Ecto neural progenitor cell (in vitro differentiated cells): ENCODE measurements at places on chromosomes 5 and 9.
A peak's percentile ranks its signal among the peaks of the same experiment; 100 is the strongest.

- DNase-seq = no peak
Observed at GRCh38 chr9:4936823-4937222, 48.2 kb upstream of the JAK2 start.

DNA sequence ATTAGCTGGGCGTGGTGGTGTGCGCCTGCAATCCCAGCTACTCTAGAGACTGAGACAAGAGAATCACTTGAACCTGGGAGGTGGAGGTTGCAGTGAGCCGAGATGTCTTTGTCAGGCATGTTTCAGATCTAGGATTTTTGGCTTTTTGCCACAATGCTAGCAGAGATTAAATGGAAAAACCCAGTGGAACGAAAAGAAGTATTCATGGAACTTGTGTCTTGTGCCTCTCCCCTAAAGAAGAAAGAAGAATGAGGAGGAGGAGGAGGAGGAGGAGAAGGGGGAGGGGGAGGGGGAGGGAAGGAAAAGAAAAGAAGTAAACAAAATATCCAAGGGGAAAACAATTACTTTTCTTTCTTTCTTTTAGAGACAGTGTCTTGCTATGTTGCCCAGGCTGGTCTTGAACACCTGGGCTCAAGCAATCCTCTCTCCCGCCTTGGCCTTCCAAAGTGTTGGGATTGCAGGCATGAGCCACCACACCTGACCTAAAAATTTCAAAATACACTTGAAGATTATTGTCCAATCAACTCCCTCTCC lies 106.0 kb downstream of the ARRDC3 start:
- DNase-seq = no peak

- peak; percentile 87 for DNase-seq
Observed at GRCh38 chr9:128361986-128362646, 9.1 kb upstream of the URM1 start.

GRCh38 chr9:111131211-111131610 lies 92.9 kb upstream of the LPAR1 start:
- DNase-seq = no peak

DNA sequence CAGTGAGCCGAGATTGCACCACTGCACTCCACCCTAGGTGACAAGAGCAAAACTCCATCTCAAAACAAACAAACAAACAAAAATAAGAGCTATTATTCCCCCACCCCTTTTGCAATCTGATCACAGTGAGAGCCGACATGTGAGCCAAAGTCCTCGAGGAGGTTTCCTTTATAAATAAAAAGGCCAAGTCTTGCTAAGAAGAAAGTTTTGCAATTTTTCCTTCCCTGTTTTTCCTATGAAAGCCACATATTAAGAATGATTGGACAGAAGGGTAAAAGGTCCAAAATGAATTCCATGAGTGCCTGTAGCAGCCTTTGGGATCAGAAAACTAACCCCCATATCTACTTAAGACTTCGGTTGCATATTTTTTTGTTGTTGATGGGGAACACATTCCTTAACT lies 179.7 kb downstream of the TSSK1B start:
- no peak for DNase-seq

DNA sequence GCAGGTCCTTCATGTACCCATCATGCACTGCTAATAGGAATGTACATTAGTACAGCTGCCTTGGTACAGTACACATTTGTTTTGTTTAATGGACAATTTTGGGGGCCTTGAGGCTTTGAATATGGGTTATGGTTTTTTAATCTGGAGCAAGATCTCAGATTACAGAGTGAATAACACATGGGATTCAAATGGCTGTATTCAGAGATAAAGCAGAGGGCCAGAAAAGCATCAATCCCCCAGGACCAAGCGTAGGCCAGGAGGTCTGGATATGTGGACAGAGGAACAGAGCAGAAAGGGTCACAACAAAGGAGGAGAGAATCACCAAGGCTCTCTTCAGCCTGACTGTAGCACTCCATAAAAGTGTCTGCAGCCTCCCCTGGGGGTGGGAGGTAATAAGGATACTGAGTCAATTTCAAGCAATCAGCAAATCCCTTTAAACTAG lies 47.7 kb upstream of the STK32A start:
- DNase-seq = no peak

GRCh38 chr9:104988539-104988938 lies 60.6 kb upstream of the ABCA1 start:
- DNase-seq = no peak

- no peak for DNase-seq
Observed at GRCh38 chr9:87702921-87703320, 23.0 kb upstream of the CTSL start.

- DNase-seq = peak; percentile 72
Observed at GRCh38 chr5:38845526-38846378, at the start of gene OSMR. Gene OSMR, plus strand, starts transcription at chr5:38846012. Its CDS starts 23,033 bp downstream, at chr5:38869045.

DNA sequence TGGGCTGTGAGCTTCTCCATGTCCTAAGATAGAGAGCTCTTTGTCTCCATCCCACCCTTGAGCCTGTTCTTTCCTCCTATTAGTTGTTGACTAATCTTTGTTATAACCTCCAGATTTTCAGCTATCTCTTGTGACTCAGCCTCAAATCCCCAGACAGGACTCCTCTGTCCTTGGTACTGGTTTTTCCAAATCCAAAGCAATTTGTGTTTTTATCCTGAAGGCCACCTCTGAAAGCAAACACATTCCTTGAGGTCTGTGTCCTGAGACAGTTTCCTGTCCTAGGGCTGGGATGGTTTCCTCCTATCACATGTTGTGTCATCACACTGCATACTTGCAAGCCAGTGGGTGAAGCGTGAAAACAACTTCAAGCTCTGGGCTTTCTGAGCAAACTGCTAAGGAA lies 8.5 kb downstream of the TNC start:
- no peak for DNase-seq
